ENCODE measurements at places on chromosomes 2 and 18. TPM values are rescaled to one million over a fixed set of nuclear protein-coding genes. Genes with fewer than 3 reads are reported as not detected.

Gene GATA6
- total RNA-seq = 114 TPM

Gene VWC2L
- total RNA-seq = not detected

DNA sequence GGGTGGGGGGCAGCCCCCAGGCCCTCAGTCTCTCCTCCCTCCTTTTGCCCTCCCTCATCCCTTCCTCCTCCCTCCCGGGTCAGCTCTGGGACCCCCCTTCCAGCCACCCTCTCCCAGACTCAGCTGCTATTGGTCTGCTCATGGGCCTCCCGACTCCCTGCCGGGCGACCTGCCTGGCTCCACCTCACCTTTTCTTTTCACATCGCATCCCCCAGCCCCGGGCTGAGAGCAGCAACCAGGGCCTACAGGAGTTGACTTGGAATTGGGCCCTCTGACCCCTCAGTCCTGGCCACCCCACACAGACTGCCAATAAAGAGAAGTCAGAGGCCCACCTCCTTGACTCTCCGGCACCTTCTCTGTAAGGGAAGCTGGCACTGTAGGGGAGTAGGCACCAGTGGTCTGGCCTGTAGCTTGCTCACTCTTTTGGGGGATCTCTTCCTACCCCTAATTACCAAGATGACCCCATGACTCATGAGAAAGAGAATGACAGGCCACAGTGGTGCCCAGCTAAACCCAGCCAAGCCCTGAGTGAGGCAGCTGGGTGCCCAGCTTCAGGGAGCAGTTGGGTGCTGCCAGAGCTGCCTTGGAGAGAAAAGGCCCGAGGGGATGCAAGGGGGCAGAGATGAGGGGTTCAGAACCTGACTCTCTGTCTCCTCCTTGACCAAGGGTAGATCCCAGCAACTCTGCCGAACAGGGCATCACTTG, 2.0 kb upstream of the ECEL1 start:
- H3K36me3 ChIP-seq = no peaks in the 10 kb centered on the region
- no peak overlapping the region for H3K4me3 ChIP-seq
- no peaks in the 10 kb centered on the region for H3K27me3 ChIP-seq
- no peak for DNase-seq
- H3K4me1 ChIP-seq = peaks cover 21% of the 10 kb centered on the region

Gene STAMBP
- total RNA-seq = 9.2 TPM

Data from body of pancreas (tissue), 4 donors.